ENCODE measurements at places on chromosomes 1 and 21.

DNA sequence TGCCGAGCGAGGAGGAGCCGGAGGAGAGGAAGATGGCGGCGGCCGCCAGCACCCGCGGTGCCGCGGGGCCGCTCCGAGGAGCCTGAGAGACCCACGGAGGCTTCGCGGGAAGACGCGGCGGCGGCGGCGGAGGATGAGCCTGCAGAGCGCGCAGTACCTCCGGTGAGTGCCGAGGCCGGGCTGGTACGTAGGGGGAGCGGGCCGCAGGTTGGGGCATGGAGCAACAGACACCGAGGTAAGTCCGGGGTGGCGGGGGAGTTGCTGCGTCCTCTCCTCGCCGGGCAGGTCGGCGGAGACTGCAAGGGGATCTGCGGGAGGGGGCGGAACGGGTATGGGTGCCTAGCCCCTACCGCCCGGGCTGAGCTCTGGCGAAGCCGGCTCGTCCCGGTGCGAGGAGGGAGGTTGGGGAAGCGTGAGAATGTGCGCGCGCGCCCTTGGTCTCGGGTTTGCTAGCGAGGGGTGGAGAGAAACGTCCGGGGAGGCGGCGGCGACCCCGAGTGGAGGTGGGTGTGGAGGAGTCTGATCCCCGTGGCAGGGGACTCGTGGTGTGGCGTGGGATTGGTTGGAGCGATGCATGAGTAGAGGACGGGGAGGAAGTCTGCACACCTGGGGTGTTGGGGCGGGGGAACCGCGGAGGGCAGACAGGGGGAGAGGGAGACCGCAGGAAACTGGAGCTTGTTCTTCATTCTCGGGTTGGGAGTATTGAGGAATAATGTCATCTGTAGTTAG, at the start of gene SMG7:
Gene SMG7 (plus strand): TSS at position 12 of the 729 bp plus-strand sequence. CDS start 122 bp downstream, at position 134.
- DNase-seq: no peak

DNA sequence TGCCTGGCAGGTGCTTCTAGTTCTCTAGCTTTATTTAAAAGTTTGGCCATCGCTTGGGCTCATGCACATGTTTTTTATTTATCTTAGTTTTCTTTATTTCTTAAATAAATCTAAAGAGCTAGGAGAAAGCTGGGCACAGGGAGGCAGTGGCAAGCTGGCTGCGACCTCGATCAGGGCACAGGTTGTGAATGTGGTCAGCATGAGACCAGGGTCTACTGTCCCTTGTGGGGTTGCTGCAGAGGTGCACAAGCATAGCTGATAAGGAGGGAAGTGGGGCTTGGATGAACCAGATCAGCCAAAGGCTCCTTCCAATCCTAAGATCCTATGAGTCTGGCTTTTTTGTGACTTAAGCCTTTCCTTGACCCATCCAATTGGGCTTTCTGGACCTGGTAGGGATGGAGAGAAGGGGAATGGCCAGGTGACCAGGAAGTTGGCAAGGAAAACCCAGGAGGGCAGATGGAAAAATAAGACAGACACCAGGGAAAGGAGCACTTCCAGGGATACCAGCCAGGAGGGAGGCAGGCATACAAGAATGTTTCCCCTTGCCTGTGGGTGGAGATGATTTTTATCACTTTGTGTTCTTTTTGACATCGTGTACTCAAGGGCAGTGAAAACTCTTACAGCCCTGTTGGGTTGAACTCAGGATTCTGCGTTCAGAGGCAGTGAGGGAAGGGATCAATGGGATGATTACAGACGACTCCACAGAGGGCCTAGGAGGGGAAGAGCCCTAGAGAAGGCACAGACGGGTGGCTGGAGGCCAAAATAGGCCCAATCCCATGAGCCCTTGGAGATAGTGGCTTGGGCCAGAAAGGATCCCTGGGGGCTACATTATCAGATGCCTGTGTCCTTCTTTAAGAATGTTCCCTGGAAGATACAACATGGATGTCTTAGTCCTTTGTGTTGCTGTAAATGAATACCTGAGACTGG, 8.5 kb downstream of the CYP4B1 start:
- DNase-seq: no peak

DNA sequence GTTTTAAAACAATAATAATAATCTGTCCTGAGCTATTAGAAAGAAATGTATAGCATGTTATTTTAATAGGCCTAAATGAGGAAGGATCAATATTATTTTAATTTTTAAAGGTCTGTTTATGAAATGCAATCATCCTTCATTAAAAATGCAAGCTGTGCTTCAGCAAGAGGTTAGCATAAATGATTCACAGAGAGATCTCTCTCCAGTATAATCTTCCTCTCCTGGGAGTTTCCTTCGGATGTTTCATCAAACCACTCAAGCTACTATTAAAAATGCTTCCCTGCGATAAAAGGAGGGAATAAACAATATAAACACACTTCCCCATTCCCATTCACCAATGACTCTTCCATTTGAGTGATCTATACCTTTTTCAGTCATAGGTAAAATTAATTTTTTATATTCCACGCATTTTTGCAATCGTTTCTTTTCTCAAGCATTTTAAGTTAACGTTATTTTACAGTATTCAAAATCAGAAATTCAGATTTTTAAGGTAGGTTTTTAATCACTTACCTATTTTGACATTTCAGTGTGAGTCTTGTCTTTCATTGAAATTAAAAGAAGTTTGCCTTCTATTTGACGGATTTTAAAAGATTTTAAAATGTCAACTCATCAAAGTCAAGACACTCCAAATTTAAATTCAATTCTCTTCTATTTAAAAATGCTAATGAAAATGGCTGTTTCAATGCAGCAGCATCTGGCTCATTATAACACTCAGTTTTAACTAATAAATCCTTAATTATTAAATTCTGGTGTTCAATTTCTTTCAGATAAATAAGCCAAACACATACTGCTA, 64.3 kb downstream of the RERE start:
- DNase-seq: no peak

- DNase-seq: no peak
These were observed 74.1 kb downstream of the ZNF648 start for GRCh38 chr1:181987334-181987895.

DNA sequence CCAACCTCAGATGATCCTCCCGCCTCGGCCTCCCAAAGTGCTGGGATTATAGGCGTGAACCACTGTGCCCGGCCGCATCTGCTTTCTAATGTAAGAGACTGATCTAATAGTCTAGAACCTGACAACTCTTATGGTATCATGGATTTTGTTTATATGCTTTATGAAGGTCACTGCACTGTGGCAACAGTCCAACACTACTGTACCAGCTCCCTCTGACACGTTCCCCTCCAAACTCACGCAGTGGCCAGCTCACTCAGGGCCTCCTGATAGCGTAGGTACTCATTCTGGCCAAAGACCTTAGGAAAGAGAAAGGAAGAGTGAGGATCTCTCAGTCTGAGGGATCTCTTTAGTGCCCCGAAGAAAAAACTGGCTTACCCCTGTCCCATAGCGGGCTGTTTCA, 6.0 kb upstream of the CFAP141 start:
- no peak for DNase-seq

- peak; percentile 28 for DNase-seq
These were observed 10.7 kb upstream of the ELF3 start for GRCh38 chr1:201999625-202000238.

GRCh38 chr1:222893255-222893654, 78.4 kb downstream of the DISP1 start:
- no peak for DNase-seq
